ENCODE measurements at places on chromosomes 4 and X.
A peak's percentile ranks its signal among the peaks of the same experiment; 100 is the strongest.

DNA sequence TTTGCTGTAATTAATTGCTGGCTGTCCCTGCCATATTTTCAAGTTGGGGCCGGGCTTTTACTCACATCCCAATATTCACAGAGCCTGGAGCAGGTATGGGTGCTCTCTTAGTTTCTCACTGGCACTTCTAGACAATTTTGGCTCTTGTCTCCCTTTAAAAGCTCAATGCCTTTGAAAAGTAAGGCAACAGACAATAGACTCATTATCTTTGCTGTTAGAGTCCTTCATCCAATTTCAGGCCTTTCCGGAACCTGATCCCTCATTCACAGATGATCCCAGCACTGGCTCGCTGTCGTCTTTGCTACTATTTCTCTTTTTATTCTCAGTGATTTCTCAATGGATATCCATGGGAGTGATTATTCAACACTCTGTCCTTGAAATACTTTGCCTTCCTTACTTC is 6.7 kb downstream of the ARSJ start:
- no peak for DNase-seq

GRCh38 chr4:26050671-26051070 is 136.7 kb downstream of the SMIM20 start:
- DNase-seq, result no peak

- DNase-seq, result no peak
Measured at GRCh38 chr4:77170926-77171325, 13.9 kb downstream of the CCNG2 start.

DNA sequence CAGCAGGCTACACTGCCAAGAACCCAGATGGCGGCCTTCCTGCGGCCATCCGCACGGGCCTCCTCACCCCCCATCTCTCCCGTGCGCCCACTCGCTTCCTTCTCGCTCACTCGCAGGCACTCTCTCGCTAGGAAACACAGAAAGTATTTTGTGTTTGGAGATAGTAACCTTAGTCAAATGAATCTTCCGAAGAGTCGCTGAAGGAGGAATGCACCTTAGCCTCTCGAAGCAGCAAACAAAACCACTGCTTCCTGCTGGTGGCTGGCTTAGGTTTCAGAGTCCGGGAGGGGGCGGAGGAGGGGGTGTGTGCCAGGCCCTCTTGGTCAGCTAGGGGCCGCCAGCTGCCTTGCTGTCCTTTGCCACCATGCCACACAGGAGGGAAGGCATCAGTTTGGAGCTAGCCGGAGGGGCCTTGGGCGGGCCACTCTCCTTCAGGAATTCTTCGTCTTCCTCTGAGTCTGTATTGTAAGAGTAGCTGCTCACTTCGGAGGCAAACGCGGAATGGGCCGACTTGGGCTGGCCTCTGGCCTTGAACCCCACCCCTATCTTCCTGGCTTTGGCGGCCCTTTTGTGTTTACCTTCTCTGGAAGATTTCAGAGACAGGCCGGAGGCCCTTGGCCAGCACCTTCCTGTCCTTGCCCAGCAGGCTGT is 73.2 kb upstream of the UCP1 start:
- DNase-seq, result no peak

GRCh38 chr4:8255698-8256441 is 13.7 kb upstream of the HTRA3 start:
- DNase-seq, result no peak

- DNase-seq, result no peak
Measured at GRCh38 chr4:15068298-15068697, 66.0 kb downstream of the CPEB2 start.

DNA sequence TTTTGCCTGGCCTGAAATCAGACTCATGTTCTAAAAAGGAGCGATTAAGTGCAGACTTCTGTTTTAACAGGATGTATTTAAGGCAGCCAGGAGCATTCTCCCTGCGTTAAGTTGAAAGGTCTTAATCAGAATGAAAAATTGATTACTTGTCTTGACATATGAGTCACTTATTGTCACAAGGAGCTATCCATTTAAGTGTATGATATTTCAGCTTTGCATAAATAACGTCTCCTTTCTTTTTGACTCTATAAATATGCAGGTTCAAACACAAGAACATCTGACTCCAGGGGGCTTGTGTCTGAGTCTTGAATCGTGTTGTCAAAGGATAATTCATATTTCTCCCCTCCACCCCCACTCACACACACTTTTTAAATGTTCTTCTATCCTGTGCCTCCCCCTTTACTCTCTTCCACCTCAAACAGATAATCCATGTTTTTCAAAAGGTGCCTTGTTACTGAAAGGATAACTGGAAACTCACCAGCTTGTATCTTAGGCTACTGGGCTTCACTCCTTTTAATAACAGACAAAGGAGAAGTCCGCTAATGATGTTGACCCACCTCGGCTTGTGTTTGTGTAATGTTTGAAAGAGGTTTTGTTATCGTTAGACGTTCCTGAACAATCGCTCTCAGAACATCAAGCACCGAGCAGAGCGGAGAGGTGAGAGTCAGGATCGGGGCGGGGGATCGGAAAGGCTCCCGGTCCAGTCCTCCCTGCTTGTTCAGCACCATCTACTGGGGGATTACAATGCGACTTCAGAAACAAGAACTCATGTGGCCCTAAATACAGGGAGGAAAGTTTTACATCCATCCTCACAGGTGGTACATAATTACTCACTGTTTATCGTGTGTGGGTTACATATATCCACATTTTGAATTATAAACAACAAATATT is 107.5 kb upstream of the RPL34 start:
- peak; percentile 21 for DNase-seq

- DNase-seq, result no peak
Measured at GRCh38 chr4:3410401-3411135, 31.2 kb upstream of the HGFAC start.

- peak; percentile 6 for DNase-seq
Measured at GRCh38 chrX:40734971-40735324, 394 bp downstream of the MED14 start.

GRCh38 chr4:167000141-167000852 is 234.0 kb downstream of the SPOCK3 start:
- DNase-seq, result no peak

DNA sequence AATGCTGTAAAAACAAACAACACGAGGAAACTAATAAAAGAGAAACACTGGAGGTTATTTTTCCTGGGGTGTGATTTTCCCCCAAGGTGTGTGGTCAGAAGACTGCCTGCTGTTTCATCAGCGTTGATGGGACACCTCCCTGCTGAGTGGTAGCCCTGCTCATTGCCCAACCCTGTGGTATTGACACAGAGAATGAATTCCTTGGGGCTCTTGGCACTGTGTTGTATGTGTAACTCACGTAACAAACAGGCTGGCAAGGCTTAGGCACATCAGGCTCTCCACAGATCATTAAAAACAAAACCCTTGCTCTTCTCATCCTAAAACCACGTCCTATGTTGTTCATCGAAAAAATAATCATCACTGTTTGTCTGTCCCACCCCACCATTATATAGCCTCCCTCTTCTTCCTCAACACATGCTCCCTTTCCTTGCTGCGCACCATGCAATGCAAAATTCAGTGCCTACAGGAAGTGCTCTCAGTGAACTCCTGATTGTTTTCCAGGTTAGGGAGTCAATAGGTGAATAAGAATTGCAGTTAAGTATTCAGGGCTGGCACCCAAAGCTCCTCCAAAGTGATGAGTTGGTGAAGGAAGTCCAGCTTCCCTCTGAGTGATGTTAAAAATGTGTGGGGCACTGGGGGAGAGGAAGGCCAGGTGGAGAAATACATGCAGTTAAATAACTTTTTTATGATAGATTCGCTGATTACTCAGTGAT is 11.4 kb upstream of the PUDP start:
- no peak for DNase-seq

GRCh38 chr4:98480535-98480934 is 177.9 kb downstream of the TSPAN5 start:
- DNase-seq, result no peak

DNA sequence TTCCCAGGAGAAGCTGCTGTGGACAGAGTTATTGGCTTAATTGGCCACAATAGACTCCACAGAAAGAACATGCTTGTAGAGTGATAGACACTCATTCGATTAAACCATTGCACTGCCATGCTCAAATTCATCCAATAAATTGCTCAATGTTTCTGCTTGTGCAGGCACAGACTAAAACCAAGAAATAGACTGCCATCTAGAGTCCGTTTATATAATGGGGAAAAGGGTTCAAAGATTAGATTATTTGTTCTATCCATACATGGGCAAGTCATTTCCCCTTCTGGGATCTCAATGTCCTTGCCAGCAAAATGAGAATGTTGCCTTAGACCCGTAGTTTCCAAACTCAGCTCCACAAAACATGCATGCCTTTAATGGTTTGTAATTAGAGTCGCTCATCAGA is 8.7 kb downstream of the SMIM10 start:
- peak; percentile 9 for DNase-seq

DNA sequence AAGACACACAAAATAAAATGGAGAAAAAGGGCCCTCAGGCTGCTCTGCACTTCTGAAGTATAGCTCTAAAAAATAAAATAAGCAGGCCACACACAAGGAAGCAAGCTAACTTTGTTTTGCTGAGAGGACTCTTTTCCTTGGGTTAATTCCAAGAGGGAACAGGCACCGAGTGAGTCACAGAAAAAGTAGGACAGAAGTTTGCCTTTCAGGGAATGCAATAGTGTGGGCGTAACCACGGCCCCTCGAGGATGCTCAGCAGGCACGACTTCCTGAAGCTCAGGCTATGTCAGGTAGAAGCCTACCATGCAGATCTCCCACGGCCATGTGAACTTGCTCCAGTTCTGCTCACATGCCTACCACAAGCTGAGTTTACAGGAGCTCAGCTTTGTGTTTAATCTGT is 22.1 kb downstream of the PPP1R2C start:
- DNase-seq, result no peak

DNA sequence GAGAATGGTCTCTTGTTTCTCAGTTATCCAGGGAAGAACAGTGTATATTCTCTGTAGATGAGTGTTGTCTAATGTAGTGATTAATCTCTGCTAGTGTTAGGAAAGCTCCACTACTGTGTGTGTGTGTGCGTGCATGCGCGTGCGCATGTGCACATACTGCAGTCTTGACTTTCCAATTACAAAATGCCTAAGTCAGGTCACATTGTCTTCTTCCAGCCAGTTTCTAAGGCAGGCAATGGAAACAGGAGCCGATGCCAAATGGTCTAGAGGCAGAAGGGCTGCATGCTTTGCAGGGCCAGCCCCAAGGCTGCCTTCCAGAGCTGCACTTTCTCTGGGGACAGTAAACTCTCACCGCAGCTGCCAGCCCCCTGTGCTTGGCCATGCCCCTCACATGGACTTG is 30.5 kb upstream of the NAP1L5 start:
- no peak for DNase-seq

GRCh38 chr4:98963538-98964433 is 31.7 kb upstream of the METAP1 start:
- no peak for DNase-seq

DNA sequence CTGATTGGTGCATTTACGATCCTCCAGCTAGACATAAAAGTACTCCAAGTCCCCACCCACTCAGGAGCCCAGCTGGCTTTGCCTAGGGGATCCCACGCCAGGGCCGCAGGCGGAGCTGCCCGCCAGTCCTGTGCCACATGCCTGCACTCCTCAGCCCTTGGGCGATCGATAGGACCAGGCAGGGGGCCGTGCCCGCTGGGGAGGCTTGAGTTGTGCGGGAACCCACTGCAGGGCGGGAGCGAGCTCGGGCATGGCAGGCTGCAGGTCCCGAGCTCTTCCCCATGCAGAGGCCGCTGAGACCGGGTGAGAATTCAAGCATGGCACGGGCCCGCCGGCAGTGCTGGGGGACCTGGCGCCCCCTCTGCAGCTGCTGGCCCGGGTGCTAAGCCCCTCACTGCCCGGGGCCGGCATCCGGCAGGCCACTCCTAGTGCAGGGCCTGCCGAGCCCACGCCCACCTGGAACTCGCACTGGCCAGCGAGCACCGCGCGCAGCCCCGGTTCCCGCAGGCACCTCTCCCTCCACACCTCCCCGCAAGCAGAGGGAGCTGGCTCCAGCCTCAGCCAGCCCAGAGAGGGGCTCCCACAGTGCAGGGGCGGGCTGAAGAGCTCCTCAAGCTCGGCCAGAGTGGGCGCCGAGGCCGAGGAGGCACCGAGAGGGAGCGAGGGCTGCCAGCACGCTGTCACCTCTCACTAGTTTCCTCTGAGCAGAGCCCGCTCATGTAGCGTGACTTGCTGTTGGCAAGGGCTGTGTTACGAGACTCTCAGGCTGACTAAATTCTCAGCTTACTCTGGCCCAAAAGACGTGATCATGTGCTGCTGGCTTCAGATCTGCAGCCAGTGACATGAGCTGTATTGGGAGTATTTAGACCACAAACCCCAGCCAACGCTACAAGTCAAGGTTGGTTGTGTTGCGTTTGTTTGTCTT is 87.5 kb downstream of the TRAPPC11 start:
- DNase-seq, result no peak

GRCh38 chrX:14948691-14949090 is 75.5 kb downstream of the MOSPD2 start:
- DNase-seq, result no peak

All from CD4-positive, alpha-beta T cell treated with Interleukin-15 for 4 hours (primary cell).